ENCODE measurements at places on chromosomes 2 and 18.
A peak's percentile ranks its signal among the peaks of the same experiment; 100 is the strongest.

DNA sequence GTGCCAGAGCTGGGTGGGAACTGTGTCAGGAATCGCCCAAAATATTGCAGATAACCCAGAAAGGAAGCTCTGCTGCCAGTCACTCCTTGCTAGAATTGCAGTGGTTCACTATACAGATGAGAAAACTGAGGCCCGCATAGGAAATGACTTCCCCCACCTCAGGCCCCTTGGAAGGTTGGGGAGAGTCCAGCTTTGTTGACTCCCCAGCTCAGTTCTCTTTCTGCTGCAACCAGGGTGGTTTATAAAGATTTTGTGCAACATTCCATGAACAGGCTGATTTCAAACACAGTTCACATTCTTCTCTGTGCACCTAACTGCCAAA, 11.3 kb downstream of the SPR start:
- DNase-seq = no peak

- DNase-seq = no peak
These were observed 17.0 kb upstream of the TMEM18 start for GRCh38 chr2:694174-694573.

GRCh38 chr2:150783896-150784295, 296.4 kb upstream of the RND3 start:
- no peak for DNase-seq

DNA sequence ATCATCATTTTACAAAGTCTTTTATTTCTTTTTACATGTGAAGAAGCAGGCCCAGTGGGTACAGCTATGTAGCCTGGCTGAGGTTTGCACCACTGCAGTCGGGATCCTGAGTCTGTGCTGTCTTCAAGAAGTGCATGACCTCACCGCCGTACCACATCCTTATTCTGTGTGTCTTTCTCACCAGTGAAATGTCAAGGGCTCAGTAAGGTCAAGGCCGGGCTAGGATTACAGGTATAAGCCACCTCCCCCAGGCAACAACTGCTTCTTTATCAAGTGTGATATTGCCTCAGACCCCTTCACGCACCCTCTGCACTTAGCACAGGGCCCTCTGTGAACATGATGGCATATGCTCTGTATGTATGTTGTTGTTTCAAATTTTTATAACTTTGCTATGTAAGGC, 76.7 kb downstream of the PIEZO2 start:
- no peak for DNase-seq

GRCh38 chr2:88110830-88111229, 17.0 kb downstream of the FABP1 start:
- DNase-seq = no peak

DNA sequence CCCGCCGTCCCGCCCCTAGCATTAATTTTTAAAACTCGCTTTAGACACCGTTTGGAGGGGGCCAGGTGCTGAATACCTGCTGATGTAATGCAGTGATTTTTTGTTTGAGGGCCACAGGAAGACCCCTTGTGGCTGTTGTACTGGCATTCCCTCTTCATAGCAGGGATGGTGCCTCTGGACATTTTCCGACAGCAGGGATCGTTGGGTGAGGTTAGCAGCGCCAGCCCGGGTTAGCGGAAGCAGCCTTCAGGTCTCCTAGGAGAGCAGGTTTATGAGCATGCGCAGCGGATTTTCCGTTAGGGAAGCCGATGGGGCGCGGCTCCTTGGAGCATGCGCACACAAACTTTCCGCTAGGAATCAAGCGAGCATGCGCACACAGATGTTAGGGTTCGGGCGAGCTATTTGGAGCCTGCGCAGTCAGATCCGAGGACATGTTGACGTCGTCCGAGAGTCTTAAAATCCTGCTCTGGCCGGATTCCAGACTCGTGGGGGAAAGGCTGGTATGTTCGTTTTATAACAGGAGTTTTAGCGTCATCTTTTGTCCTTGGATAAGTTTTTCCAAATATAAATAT, 17.2 kb upstream of the C2orf74 start:
- peak; percentile 99 for DNase-seq

GRCh38 chr18:10793730-10794370, 268.0 kb downstream of the NAPG start:
- no peak for DNase-seq

DNA sequence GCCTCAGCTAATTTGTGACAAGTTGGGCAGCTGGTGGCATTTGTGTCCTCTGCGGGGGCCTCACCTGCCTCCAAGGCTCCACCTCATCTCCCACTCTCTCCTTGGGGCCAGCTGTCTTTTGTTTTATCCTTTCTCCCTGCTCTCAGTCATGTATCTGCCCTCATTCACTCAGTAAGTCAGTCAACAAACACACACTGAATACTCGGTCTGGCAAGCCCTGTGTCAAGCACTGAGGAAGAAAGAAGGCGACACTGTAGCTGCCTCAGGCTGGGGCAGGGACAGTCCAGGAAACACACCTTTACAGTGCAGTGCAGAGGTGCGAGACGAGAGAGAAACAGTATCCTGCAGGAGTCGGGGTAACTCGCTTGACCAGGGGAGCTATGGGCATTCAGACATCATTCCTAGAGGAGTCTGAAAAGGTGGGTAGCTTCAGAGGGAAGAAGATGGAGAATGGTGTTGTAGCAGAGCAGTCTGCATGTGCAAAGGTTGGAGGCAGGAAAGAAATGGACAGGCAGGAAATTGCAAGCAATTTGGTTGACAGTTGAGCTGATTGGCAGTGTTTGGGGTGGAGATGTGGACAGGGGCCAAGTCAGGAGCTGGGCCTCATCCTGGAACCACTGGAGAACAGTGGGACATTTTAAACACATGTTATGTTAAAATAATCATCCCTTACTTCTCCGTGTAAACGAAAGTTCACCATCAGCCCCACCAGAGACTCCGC, 34.9 kb downstream of the SCTR start:
- DNase-seq = no peak

- no peak for DNase-seq
These were observed 37.1 kb upstream of the SMAD7 start for GRCh38 chr18:48987821-48988220.

- no peak for DNase-seq
These were observed 160.4 kb downstream of the HDAC4 start for GRCh38 chr2:239240414-239240881.

GRCh38 chr2:197835293-197835692, 30.9 kb downstream of the PLCL1 start:
- DNase-seq = no peak

- DNase-seq = peak; percentile 17
These were observed 31.5 kb downstream of the ACVR1C start for GRCh38 chr2:157596992-157597681.

DNA sequence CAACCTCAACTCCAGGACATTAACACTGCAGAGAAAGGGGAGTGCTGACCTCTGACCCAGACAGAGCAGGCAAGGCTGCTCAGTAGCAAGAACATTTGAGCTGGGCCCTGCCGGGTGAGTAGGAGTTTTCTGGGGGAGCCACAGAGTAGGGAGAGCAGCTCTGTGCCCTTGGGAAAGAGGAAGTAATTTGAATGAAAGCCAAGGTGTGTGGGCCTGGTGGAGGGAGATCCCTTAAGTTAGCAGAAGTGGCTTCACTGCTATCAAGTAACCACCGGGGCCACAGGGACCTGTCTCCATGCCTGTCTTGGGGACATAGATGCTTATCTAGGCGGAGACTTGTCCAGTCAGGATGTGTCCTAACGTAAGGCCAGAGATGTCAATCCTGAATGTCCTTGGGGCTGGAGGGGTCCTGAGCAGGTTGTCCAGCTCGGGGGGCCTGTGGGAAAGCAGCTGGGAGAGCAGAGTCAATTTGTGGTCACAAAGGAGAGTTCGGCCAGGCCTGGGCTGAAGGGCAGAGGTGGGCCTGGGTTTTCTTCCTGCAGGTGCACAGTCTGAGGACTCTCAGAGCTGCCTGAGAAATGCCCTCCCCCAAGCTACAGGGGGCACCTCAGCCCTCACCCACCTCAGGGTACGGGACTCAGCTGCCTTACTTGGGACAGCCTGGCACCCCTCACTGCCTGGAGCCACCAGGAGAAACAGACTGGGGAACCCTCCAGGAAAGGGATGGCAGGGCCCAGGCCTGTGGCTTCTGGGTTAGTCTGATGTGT, 15.0 kb upstream of the OTOF start:
- no peak for DNase-seq

DNA sequence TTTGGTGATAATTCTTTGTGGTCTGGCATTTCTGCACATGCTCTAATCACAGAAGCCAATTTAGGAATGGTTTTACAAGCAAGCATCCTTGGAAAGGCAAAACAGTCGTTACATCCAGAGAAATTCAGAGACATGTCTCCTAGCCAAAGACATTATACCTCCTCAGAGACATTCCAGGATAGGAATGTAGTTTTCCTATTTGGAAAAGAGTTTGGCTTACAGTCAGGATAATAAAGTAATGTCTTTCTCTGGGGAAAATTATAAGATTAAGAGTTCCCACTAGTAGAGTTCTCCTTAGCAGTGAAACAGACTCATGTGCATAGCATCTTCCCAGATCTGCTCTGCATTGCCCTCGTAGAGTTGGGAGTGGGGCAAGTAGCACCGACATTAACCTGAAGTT, 753.6 kb upstream of the TMEFF2 start:
- no peak for DNase-seq

- DNase-seq = no peak
These were observed 65.6 kb downstream of the SCG2 start for GRCh38 chr2:223536546-223536945.

GRCh38 chr2:50858156-50858555, 173.8 kb downstream of the NRXN1 start:
- DNase-seq = no peak

DNA sequence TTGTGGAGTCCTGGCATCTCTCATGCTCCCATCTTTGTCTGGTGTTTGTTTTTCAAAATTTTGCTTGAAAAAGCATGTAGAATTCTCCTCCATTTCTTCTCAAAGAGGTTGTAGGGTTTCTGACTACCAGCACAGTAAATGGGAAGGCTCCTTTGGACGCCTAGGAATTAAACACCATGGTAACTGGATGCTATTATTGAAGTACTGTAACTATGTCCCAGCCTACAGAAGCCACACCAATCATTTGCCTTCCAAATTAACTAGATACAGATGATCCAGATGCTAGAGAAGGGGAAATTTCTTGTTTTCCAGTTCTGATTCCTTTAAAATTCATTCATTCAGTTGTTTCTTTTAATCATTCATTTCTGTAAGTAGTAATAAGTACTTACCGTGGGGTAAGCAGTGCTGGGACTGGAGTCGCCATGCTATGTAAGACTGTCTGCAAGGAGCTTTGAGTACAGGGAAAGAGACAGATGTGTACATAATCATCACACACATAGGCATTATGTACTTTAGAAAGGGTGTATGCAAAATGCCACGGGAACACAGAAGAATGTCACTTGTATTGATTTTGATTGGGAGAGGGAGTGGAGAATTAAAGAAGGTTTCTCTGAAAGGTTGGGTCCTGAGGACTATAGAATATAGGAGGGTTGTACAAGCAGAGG, 49.6 kb downstream of the KIF5C start:
- DNase-seq = no peak

GRCh38 chr2:236673126-236673822, 103.6 kb downstream of the ACKR3 start:
- DNase-seq = no peak

GRCh38 chr2:211931314-211931713, 607.3 kb downstream of the ERBB4 start:
- no peak for DNase-seq

- no peak for DNase-seq
These were observed 65.1 kb downstream of the GAREM1 start for GRCh38 chr18:32405588-32405987.

GRCh38 chr2:119838179-119838578, 78.5 kb downstream of the PTPN4 start:
- no peak for DNase-seq

DNA sequence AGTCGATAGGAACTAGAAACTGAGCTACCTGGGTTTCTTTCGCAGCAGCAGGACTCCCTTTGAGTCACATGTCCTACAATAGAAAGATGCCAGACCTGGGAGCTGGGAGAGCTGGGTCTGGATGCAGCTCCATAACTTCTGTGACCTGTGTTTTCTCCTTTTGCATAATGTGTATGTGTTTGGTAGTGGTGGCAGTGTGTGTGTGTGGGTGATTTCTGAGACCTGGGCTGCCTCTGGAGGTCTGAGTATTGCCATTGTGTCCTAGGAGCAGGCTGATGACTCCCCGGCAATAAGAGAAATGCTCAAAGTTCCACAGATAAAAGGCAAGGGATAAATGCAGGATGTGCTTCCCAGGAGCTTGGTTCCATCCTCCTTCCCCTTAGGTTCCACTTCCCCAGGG, 6.4 kb downstream of the WNT10A start:
- no peak for DNase-seq

DNA sequence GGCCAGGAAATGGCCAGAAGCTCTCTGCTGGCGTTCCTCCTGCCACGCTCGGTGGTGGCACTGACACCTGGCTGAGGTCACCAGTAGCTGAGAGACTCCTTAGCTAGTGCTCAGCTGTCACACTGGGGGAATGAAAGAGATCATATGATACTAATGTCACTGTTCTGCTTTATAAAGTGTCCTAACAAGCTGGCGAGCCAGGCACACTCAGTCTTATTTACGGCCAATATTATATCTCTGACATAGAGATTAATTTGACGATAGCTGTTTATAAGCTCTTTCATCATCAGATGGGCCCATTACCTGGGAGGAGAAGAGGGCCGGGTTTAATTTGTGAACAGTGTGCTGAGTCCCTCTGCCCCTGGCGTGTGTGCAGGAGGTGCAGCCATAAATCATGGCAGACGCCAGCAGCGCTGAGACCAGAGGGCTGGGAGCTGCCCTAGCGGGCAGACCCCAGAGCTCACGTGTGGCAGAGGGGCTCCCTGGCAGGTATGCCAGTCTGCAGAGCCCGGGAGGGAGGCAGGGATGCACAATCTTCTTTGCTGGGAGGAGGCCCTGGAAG, 246.5 kb downstream of the HAUS1 start:
- no peak for DNase-seq

- DNase-seq = peak; percentile 68
These were observed 39.3 kb downstream of the AP1S3 start for GRCh38 chr2:223797811-223798721.

GRCh38 chr18:80033181-80034067, 810 bp upstream of the RBFA start:
- DNase-seq = peak; percentile 46

DNA sequence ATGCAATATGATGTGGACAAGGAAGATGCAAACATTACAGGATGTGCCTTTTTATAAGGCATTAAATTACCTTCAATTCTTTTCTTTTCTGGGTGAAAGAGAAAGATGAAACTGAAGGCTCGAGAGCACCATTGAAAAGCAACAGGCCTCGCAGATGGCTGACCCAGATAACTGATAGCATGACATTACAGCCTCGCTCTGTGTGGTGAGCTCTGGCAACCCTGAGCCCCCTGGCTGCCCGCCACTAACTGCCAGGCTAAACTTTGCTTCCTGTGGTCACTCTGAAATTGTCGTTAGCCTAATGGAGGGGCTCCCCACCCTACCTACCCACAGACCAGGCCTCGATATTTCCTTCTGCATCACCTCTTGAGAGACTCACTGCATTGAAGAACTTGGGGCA, 516.8 kb upstream of the FANCL start:
- no peak for DNase-seq

GRCh38 chr2:12978066-12978835, 261.5 kb downstream of the TRIB2 start:
- no peak for DNase-seq

GRCh38 chr18:74587441-74587840, 10.2 kb upstream of the ZNF407 start:
- no peak for DNase-seq

- DNase-seq = peak; percentile 85
These were observed 44.9 kb downstream of the RBBP8 start for GRCh38 chr18:22977847-22978701.

Data from cardiac fibroblast (primary cell).